ENCODE measurements at places on chromosomes 3 and 15.

DNA sequence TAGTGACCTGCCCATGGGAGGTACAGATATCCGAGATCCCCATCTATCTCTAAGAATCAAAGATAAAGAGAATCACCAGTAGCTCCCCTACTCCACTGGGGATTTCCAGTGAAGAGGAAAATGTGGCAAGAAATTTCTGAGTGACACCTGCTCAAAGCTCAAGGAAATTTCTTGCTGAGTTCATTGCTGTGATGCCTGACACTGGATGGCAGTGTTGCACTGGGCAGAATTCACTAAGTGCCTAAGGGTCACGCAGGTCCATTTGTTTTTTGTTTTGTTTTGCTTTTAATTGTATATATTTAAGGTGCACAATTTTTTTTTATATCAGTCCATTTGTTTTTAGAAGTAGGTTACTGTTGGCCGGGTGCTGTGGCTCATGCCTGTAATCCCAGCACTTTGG is 109.5 kb upstream of the KCNAB1 start:
- DNase-seq, result peak; percentile 15

DNA sequence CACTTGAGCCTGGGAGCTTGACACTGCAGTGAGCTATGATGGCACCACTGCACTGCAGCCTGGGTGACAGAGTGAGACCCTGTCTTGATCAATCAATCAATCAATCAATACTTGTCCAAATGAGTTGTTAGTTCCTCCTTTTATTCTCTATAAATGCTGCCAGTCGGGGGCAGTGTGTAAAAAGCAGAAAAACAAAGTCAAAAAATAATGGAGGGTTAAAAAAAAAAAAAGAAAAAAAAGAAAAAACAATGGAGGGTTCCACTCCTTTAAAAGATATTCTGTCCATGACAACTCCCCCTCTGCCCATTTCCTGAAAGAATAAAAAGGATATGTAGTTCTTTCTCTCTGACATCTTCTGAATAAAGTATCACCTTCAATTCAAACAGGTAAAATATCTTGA is 1068.6 kb downstream of the FHIT start:
- no peak for DNase-seq

DNA sequence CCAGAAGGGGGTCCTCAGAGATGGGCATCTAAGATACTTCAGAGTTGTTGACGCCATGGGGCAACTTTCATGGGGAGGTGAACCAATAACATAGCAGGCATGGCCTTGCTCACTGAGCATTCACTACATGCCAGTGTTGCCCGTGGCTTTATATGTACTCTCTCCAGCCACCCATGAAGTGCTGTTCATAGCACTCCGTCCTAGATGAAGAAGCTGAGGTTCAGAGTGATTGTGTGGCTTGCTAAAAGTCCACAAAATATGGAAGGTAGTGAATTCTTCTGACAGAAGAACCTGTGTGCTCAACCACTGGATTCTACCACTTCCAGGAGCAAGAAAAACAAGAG is 9.8 kb upstream of the SEMA4B start:
- no peak for DNase-seq

DNA sequence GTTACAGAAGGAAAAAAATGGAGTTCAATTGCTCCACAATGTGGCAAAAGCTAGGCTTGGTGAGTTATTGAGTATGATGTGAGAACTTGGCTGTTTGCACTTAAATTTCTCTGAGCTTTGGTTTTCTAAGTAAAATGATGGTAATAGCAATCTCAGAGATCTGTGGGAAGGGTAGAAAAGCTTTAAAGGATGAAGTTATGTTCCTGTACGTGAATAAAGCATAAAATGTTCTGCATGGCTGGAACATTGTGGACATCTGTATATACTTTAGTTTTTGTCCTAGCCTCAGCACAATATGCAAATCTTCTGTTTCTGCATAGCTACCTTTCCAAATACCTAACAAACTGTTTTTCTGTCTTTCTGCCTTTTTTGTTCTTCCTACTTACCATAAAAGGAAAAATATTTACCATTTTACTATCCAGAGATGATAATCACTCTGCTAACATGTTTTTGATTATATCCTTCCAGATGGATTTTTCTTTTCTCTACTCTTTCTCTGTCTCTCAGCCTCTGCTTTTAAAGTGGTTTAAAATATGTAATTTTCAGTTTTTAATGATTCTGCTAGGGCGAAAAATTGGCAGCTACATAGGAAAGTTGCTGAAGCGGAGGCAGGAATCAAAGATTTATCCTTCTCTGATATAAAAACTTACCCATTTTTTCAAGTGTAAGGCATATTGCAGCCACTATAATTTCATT is 188.1 kb downstream of the FNDC3B start:
- no peak for DNase-seq

DNA sequence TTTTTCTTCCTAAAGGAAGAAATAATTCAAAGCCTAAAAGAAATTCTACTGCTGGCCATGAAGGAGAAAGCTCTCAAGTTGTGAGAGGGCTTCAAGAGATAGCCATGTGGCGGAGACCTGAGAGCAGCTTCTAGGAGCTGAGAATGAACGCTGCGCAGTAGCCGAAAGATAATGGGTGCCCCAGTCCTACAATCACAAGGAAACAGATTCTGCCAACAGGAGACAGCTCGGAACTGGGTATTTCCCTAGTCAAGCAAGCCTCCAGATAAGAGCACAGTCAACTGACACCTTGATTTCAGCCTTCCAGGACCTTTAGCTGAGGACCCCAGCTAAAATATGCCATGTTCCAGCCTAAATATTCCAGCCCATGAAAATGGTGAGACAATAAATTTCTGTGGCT is 824.1 kb downstream of the FHIT start:
- DNase-seq, result no peak

GRCh38 chr3:61194892-61195538 is 56.2 kb downstream of the FHIT start:
- peak; percentile 54 for DNase-seq

DNA sequence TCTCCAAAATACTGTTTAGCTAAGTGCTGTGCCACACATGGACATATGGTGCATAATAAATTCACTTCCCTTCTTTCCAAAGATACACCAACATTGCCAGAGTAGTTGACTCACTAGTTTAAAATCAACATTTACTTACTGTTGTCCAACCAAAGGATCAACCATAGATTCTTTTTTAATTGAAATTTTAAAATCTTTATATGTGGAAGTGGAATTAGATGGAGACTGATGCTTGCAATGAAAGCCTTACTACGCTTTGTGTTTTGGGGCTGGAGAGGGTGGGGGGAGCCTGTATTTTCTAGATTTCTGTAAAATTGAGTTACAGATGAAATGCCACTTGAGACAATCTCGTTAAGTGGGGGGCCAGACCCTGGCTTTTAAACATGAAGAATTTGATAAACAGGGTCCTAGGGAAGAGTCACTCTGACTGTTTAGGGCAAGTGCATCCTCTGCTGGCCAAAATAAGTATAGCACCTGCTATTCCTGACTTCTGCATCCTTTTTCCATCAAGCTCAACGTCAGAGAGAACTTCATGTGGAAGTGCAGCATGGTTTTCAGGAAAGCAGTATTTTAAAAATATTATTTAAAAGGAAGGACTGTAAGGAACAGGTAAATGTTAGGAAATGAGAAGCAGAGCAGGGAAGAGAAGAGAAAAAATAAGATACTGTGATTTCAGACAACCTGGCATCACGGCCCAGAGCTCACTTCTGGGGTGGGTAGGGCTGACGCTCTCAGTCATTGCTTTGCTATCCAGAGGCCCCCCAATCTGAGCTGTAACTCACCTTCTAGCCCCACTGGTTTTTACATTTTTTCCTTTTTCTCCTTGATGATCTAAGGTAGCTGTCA is 76.7 kb downstream of the BOC start:
- peak; percentile 66 for DNase-seq

Measured in kidney tubule cell (primary cell).